Articular chondrocyte of knee joint (primary cell): ENCODE measurements at places on chromosomes 1 and 21. TPM values are rescaled to one million over a fixed set of nuclear protein-coding genes. Genes with fewer than 3 reads are reported as not detected.

Gene KCNE2
- total RNA-seq, result not detected in 2 replicates

Gene F5
- under 0.01 and 0.11 TPM in 2 replicates for total RNA-seq

Gene NPR1
- under 0.01 and 0.13 TPM in 2 replicates for total RNA-seq

Gene LCE1F
- total RNA-seq, result not detected in 2 replicates

Gene NKAIN1
- 0.32 and 0.39 TPM in 2 replicates for total RNA-seq

Gene SFT2D2
- 69.8 and 73.9 TPM in 2 replicates for total RNA-seq

Gene ADAM15
- 82.4 and 87.7 TPM in 2 replicates for total RNA-seq

Gene ATP1A4
- not detected in 2 replicates for total RNA-seq

Gene FALEC
- not detected in 2 replicates for total RNA-seq

Gene MAP10
- 2.9 and 3.6 TPM in 2 replicates for total RNA-seq

Gene FAM163A
- not detected in 2 replicates for total RNA-seq

Gene TMEM183A
- 103 TPM in 2 replicates for total RNA-seq

Gene VTCN1
- total RNA-seq, result not detected in 2 replicates

Gene ITLN2
- not detected in 2 replicates for total RNA-seq

Gene ADORA3
- not detected in 2 replicates for total RNA-seq

Gene SPRTN
- total RNA-seq, result 16.9 and 17.0 TPM in 2 replicates

Gene TRNP1
- 6.4 and 8.4 TPM in 2 replicates for total RNA-seq

Gene SLC5A9
- total RNA-seq, result not detected in 2 replicates

Gene CD5L
- total RNA-seq, result not detected in 2 replicates

Gene GJA5
- not detected in 2 replicates for total RNA-seq

Gene MPC2
- 49.9 and 68.3 TPM in 2 replicates for total RNA-seq

Gene GNAT2
- total RNA-seq, result 0.13 and 0.22 TPM in 2 replicates

Gene GPR25
- total RNA-seq, result not detected in 2 replicates

Gene LDLRAD1
- total RNA-seq, result not detected in 2 replicates

Gene OR2L13
- total RNA-seq, result not detected in 2 replicates

Gene MPZ
- total RNA-seq, result 0.65 and 1.8 TPM in 2 replicates

Gene IPO9
- 25.3 and 28.8 TPM in 2 replicates for total RNA-seq

Gene SMCP
- total RNA-seq, result not detected in 2 replicates

Gene CYP4A11
- not detected in 2 replicates for total RNA-seq
